Stimulated activated CD8-positive, alpha-beta memory T cell treated with anti-CD3 and anti-CD28 coated beads, Interleukin-15, amount 100 ng/mL, for 4 hours (primary cell): ENCODE measurements at places on chromosomes 1 and 21.

DNA sequence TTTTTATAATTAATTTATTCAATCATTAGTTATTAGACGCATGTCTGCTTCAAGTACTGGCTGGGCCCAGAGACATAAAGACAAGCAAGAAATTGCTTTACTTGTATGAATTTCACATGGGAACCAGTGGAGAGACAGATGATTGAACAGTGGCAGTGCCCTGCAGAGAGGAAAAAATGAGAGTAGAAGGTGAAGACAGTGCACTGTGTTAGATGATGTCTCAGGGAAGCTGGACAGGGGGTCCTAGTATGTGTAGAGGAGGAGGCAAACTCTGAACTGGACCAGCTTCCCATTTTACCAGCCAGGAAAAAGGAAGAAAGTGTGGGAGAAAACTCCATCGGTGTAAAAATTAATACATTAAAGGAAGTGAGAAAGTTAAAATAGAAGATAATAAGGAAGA, 126.0 kb downstream of the BACH1 start:
- DNase-seq = no peak

DNA sequence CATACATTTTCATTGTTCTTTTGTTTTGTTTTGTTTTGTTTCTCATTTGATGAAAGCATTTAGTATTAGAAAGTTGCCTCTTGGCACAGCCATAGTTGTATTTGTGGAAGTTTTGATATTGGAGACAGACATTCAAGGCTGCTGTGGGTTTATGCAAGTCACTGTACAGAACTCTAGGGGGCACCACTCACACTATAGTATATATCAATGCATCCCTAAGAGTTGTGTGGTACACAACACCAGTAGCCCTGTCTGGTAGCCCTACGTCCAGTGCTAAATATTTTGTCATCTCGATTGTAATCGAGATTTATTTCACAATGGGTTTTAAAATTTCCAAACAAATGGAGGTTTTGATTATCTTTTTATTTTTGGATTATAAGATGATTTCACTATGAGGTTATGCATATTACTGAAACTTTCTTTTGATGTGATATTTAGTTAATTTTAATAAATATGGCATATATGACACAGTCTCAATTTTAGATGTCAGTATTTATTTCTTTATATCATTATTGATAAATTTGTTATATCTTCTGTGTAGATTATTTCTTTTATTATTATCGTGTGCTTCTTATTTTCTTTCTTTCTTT, 112.2 kb downstream of the NR5A2 start:
- DNase-seq = no peak

DNA sequence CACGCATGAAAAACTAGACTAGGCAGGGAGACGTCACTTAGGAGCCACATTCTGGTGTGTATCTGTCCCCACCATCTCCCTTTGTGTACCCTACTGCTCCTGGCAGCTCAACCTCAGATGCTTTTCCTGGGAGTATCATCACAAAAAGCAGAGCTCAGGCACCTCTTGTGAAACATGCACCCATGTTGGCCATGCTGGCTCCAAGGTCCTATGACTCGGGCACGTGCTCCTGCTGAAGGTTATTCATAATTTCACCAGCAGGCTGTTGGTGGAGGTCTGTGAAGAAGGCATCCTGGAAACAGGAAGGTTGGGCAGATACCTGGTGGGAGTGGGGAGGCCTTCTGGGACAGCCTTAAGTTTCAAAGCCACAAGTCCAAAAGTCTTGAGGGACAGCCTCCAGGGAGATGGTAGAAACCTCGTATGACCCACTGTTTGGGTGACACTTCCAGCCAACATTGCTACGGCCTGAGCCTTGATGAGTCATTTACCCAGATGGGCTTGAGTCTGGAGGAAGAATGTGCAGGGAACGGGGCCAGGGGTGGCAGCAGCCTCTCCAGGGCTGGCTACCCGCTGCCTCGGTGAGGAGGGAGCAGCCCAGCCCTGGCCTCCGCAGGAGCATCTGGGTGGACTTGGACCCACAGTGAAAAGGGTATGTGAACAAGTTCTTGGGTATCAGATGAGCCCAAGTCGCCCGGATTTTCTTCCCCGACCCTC, 75.8 kb downstream of the PGBD5 start:
- no peak for DNase-seq

- DNase-seq = no peak
Observed at GRCh38 chr1:42279055-42279454, 56.0 kb downstream of the FOXJ3 start.

GRCh38 chr1:82226186-82226505, 425.4 kb downstream of the ADGRL2 start:
- DNase-seq = no peak

GRCh38 chr1:109474697-109475096, 8.4 kb downstream of the SYPL2 start:
- DNase-seq = no peak

DNA sequence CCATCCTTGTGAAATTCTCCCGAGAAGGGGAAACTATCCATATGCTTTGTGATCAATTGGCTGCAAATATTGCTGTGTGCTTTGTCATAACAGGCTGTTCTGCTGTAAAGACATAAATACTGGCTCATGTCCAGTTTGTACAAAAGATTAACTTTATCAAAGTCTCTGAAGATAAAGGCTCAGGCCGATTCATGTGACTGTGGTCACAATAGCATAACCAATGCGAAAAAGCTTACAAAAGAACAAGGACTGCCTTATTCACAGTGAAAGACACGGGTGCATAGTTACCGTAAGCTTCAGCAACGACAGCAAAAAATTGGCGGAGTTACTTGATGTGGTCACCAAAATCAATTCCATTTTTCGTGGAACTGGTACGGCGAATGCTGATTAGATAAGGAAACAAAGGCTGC, 173.6 kb upstream of the CHRM3 start:
- no peak for DNase-seq

- DNase-seq = no peak
Observed at GRCh38 chr1:150999051-150999674, 7.5 kb downstream of the MINDY1 start.

DNA sequence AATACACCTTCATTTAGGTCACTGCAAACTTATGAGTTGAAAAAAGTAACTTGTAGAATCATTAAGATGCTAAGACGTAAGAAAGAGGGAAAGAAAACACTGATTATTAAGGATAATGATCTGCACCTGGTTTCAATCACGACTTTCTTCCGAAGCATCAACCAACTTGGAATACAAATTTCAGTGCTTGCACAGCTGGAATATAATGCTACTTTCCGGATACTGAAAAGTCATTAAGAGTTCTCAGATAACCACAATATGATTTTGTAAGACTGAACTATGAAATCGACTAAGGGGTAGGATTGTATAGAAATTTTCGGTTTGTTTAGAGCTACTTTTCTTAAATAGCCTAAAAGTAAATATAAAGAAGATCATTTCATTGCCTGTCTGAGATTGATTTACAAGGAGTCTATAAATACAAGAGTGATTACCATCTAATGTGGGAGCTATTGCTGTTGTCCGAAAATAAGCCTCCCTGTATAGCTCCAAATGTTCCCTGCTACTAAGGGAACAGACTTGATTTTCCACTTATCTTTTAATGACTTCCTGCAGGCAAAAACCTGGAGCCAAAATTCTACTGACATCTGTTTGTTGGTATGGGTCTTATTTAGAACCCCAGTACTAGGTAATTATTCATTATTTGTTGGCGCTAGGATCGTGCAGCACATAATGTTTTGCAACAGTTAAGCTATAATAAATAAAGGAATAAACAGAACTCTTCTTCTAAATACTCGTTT, 673.3 kb downstream of the KCNT2 start:
- no peak for DNase-seq

DNA sequence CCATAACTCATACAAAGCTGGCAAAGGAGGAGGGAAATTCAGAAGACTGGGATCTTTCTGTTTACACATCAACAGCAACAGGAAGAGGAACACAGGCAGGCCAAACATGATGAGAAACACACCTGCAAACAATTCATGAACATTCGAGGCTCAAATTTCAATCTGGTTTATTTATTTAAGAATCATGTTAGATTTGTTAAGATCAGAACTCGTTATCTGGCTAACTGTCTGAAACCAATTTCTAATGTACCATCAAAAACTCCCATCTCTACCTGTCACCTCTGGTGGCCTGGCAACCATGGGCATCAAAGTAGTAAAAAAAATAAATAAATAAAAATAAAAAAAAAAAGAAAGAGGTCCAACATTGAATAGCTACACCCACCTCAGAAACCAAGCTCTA, 9.8 kb downstream of the LBR start:
- DNase-seq = no peak

GRCh38 chr21:41648591-41649031, 118.2 kb downstream of the RIPK4 start:
- no peak for DNase-seq
